C1 segment of cervical spinal cord (tissue), 14 donors: ENCODE measurements at places on chromosomes 11 and 22.

- no peak for DNase-seq
These were observed 139.1 kb downstream of the DBX1 start for GRCh38 chr11:20021212-20021611.

- no peak for DNase-seq
These were observed 9.4 kb downstream of the KCNK7 start for GRCh38 chr11:65586247-65586630.

GRCh38 chr22:24696551-24697001 lies 77.9 kb downstream of the PIWIL3 start:
- DNase-seq, result no peak

DNA sequence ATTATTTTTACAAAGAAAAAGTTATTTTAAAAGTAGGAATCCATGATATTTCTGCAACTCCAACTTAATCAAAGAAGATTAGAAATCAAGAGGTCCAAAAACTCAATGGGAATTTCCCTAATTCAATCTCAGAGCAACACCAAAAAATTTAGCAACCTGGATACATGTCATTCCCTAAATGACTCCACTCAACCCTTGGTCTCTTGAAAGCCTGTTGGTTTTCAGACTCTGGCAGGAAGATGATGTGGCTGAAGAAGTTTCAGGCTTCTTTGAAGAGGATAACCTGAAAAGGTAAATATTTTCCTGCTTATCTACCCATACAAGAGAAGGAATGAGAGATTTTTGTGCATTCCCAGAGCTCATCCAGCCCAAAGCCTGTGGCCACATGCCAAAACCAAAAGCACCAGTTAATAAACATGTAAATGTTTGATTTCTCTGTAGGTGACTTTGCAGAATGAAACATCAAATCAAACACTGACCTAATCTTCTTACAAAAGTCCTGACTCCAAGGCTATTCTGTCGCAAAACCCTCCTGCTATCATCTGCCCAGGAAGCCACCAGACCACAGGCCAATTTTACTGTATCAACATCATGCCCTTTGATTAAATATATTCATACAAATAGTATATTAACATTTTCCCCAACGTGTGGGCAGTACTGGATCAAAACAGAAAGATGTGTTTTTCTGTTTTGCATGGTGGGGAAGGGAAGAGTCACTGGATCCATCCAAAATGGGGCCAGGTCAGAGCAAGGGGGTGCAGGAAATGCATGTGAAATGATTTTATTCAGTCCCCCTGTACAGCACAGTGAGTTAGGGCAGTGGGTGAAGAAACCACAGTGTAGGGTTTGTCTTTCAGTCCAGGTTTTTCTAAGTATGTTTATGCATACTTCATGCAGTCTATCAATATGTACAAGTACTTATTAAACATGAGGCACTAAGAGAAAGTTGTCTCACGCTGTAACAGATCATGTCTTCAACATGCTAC lies 38.8 kb downstream of the SMCO4 start:
- DNase-seq, result no peak

DNA sequence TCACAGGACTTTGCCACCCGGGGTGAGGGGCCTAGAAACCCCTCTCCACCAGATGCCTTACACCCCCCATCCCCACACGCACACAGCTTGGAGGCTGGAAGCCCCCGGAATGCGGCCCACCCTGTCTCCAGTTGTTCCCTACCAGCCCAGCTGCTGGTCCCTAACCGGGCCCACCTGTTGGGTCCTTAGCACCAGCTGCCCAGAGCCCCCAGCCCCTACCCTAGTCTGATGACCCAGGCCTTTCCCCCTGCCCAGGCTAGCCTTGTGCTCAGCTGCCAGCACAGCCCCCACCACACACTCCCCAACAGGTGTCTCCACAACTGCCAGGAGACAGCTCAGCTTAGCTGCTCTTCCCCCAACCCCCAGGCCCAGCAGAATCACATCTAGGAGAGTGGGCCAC lies 67.1 kb downstream of the CDKN1C start:
- no peak for DNase-seq

GRCh38 chr11:120153221-120153620 lies 15.3 kb upstream of the TRIM29 start:
- no peak for DNase-seq

DNA sequence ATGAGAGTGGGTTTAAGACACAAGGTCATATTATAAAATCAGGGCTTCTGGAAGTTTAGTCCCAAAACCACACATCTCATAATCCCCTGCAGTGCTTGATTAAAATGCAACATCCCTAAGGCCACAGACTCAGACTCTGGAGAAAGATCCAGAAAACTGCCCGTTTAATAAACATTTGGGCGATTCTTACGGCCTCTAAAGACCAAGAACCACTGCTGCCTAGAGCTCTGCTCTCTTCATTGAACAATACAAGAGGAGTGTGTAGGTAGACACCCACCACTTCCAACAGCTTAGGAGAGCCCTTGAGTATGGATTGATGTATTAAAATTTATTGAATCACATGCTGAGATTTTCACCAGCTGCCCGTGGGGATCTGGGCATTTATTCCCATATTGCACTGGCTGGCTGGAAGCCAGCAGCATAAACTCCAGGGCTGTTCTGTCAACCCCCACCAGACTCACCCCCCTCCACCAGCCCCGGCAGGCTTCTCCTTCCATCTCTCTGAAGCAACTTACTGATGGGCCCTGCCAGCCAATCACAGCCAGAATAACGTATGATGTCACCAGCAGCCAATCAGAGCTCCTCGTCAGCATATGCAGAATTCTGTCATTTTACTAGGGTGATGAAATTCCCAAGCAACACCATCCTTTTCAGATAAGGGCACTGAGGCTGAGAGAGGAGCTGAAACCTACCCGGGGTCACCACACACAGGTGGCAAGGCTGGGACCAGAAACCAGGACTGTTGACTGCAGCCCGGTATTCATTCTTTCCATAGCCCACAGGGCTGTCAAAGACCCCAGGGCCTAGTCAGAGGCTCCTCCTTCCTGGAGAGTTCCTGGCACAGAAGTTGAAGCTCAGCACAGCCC lies 749 bp upstream of the BEST1 start:
- DNase-seq, result peak; percentile 74

GRCh38 chr11:126466236-126467045 lies 111.0 kb downstream of the ST3GAL4 start:
- DNase-seq, result no peak

DNA sequence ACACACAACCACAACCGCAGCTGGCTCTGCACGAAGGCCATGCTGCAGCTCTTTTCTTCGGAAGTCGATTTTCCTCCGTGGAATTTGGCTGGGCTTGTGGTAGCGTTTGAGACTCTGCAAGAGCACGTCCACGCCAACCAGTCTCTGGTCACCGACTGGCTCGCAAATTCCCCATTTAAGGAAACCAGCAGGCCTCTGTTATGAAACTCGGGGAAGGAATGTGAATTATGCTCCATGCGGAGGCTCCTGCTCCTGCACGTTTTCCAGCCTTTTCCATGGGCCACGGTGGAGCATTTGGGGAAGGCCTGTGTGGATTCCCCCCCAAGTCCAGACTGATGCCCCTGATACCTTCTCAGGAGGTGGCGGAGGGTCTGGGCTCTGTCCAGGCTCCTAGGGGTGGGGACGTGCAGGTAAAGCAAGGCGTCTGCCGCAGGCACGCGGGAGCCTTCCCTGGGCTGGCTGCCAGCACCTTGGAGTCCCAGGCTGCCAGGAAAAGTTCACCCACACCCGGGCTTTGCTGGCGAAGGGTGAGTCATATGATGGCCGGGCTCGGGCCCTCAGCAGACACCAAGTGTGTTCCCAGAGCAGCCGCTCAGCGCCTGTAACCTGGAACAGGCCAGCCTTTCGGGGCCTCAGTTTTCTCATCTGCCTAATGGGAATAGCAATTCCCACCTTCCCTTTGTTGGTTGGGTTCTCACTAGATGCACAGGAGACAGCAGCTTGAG lies 41.9 kb downstream of the LRP5 start:
- DNase-seq, result no peak

DNA sequence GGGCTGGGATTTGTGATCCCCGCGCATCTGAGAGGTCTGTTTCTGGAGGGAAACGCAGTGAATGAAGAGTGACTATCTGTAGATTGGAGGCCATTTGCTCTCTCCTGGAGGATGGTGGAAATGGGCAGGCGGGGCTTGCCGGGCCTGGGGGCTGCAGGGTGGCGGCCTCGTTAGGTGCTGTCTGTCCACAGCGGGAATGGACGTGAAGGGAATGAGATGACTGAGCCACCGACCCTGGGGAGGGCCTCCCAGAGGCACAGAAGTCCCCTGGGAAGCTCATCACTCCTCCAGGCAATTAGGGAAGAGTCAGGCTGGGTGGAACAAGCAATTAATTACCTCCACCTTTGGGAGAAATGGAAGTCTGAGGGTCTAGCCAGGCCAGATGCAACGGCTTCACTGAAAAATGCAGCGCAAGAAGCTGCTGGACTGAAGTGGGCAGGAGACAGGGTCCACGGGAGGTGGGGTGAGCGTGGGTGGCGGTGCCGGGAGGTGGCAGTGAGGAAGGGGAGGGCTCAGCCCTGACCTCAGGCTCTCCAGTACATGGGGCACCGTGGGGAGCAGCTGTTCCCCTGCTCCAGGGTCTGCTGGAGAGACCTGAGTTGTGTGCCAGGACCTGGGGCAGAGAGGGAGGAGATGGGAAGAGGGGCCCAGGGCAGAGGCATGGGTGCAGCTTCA lies 524.5 kb downstream of the BRD1 start:
- DNase-seq, result no peak

DNA sequence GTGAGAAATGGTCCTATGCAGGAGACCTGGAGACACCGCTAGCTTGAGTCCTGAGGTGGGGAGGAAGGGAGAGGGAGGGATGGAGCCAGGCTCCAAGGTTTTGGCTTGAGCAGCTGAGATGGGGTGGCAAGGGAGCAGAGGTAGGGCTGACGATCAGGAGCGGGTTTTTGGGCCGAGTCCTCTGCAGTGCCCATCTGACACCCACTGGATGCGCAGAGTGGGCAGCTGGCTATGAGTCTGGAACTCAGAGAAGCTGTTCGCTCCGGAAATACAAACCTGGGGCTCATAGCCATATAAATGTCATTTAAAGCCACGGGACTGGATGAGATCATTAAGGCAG lies 453 bp upstream of the MAFF start:
- DNase-seq, result no peak

- no peak for DNase-seq
These were observed 1502.7 kb downstream of the TBC1D22A start for GRCh38 chr22:48265000-48265625.

DNA sequence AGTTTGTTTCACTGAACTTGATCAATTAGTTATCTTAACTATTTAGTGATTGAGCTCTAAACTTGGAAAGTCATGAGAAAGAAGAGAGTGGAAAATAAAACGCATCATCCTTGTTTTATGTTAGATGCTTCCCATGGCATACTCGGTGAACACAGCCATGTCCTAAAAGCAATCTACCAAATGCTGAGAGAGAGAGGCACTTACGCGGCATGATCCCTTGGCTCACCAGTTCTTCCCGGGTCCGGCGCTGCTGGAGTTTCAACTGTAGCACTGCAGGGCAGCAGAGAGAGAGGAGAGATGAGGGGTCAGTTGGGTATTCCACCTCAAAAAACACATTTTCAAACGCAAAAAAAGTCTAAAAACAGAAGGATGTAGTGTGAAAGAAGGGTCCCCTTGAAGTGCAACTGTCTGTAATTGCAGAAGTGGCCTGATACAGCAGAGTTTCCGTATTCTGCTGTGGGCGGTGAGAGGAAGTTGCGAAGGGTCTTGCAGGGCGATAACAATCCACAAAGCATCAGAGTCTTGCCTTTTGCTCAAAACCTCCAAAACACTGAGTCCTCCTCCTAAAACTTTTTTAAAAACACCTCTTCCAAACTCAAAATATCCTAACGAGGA lies 92.7 kb downstream of the SGSM3 start:
- DNase-seq, result peak; percentile 18

DNA sequence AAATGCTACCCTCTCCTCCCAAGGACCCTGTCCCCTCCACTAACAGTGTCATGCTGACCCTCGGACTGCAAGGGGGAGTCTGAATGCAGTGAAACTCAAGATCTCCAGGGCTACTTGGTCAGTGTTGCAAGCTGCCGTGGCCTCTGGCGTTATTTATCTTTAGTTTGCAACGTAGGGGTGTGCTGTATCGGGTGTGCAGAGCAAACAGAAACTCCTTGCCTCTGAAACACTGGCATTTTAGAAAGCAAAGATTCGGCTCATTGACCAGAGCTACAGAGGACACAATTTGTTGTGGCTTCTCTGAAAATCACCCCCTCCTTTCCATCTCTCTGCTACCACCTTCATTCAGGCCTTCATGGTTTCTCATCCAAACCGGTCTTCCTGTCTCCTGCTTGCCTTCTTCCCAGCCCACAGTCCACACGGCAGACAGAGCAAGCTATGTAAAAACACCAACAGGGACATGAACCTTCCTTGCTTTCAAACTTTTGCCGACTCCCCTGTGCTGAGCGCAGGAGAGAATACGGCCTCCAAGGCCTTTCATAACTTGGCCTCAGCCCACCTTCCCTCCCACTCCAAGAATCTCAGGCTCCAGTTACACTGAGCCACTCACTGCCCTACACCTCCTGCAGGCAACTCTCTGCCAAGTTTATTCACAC lies 14.9 kb downstream of the FZD4 start:
- DNase-seq, result no peak

DNA sequence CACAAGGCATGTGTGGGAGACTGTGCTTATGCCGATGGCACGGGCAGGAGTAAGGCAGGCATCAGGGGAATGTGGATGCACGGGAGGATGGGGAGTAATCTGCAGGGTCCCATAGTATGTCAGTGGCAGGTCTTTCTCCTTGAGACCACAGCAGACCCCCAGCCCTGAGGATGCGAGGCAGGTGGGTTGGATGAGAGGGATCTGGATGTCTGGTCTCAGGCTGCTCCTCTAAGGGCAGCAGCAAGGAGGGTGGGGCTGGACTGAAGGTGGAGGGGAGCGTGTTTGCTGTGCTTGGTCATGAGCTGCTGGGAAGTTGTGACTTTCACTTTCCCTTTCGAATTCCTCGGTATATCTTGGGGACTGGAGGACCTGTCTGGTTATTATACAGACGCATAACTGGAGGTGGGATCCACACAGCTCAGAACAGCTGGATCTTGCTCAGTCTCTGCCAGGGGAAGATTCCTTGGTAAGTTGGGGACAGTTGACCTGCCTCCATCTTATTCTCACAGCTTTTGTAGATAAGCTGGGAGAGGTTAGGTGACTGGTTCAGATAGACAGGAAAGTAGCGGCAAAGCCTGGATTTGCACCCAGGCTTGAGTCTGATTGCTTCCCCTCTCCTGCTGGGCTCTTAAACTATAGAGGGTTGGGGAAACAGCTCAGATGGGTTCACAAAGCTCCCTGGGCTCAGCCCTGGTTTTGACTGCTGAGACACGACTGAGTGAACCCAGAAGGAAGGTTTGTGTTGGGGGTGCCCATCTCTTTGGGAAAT lies at the start of gene APOL1:
APOL1 (plus strand) TSS at position 380 of the 769 bp plus-strand sequence. CDS start 1,823 bp downstream, outside the sequence.
- DNase-seq, result no peak

DNA sequence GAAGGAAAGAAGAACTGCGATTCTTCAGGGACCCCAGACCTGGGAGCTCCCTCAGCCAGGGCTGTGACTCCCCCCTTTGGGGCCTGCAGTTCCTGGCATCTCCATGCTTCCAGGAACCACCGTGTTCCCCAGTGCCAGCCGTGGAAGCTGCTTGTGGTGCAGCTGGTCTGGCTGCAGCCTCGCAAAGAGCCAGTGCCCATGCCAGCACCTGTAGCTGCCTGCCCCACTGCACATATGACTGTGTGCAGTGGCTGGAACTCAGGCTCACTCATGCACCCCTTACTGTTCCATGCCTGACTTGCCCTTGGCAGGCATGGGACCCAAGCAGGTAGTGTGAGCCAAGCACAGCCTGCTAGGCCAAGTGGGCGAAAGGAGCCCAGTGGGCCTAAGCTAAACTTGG lies 401.3 kb downstream of the LRRC4C start:
- DNase-seq, result no peak
